ENCODE measurements at places on chromosomes 12 and 14.

DNA sequence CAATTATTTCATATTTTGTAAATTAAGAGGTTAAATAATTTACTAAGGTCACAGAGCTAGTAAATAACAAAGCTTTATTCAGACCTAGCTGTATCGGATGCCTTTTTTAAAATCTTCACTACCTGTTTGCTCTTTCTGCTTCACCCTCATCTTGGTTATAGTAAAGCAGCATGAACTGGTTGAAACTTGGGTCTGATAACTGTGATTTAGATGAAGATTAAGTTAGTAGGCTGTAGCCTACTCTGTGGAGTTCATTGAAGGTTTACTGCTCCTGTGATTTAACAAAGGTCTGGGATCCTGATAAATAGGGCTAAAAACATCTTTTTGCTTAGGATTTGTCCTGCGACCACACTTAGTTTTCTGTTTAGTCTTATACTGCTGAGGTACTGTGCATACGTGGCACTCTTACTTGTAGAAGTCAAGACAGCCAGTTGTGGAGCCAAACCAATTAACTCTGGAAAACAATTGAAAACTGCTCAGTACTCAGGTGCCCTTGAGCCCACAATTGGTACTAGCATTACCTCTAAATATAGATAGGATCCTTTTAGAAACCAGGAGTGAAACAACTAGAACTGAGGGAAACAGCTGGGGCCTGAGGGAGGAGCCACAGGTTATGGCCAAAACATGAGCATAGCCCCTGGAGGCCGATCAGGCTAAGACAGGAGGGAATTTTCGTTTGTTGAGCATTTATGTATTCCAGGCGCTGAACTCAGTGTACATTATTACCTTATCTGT, 2.3 kb downstream of the SPATS2 start:
- peak; percentile 35 for DNase-seq

- no peak for DNase-seq
These were observed 28.8 kb upstream of the HIGD1C start for GRCh38 chr12:50923361-50924130.

DNA sequence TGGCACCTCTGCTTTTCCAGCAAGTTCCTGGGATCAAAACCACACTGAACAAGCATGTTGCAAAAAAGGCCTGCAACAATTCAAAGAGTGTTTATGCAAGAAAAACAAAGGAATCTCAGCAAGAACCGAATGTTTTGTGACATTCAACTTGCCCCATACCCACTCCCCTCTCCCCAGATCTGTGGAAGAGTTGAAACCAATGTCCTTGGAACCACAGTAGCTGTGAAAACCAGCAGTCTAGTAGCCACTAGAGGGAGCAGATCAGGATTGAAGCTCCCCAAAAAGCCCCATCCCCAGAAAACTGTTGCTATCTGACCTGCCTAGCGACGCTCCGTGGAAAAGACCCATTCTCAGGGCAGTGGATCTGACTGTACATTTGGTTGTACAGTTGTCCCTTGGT, 27.1 kb downstream of the PRKAB1 start:
- no peak for DNase-seq

DNA sequence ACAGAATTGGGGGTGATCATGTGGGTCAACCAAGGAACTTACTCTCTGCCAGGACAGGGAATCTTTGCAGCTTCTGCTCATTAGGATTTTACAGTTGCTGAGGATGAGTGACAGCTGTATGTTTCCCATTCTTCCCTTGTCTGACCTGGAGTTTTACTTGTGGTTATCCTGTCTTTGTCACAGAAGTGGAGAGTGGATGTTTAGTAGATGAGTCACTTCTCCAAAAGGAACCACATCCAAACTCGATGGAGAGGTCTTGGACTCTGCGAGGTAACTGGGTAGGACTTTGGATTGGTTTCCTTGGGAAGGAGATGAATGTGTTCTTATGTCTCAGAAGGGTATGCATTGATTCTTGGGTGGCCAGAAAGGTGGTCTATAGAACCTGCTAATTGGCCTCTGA, 53.8 kb upstream of the USP44 start:
- peak; percentile 61 for DNase-seq

- DNase-seq, result no peak
These were observed 79.8 kb downstream of the TTC9 start for GRCh38 chr14:70721542-70721941.

GRCh38 chr14:41718477-41719166, 111.9 kb downstream of the LRFN5 start:
- DNase-seq, result no peak

- peak; percentile 47 for DNase-seq
These were observed 751.0 kb upstream of the TMEM132C start for GRCh38 chr12:127515941-127516340.

GRCh38 chr12:101564912-101565311, 29.9 kb upstream of the MYBPC1 start:
- DNase-seq, result no peak

DNA sequence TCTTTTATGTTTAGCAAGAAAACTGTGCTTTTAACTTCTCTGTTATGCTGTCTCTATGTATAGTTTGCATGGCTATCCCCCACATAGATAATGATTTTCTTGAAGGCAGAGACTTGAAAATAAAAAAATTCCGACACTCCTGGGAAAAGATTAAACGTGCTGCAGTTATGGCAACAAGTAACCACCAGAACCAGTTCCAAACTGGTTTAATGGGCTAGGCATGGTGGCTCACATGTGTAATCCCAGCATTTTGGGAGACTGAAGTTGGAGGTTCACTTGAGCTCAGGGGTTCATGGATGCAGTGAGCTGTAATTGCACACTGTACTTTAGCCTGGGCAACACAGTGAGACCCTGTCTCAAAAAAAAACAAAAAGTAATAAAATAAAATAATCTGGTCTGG, 15.1 kb upstream of the CAPRIN2 start:
- DNase-seq, result no peak

DNA sequence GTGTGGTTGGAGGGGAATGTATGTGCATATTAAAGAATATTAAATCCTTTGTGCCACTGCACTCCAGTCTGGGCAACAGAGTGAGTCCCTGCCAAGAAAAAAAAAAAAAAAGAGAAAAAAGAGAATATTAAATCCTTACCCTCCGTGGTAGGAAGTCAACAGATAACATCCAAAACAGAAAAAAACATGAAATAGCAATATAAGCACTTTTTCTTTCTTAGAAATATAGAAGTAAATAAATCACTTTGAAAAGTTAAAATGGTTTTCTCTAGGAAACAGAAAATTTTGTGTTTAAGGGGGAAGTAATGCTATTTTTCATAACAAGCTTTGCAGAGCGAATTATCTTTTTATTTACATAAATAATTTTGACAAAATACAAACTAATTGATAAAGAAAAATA, 17.6 kb downstream of the SOS2 start:
- DNase-seq, result no peak

DNA sequence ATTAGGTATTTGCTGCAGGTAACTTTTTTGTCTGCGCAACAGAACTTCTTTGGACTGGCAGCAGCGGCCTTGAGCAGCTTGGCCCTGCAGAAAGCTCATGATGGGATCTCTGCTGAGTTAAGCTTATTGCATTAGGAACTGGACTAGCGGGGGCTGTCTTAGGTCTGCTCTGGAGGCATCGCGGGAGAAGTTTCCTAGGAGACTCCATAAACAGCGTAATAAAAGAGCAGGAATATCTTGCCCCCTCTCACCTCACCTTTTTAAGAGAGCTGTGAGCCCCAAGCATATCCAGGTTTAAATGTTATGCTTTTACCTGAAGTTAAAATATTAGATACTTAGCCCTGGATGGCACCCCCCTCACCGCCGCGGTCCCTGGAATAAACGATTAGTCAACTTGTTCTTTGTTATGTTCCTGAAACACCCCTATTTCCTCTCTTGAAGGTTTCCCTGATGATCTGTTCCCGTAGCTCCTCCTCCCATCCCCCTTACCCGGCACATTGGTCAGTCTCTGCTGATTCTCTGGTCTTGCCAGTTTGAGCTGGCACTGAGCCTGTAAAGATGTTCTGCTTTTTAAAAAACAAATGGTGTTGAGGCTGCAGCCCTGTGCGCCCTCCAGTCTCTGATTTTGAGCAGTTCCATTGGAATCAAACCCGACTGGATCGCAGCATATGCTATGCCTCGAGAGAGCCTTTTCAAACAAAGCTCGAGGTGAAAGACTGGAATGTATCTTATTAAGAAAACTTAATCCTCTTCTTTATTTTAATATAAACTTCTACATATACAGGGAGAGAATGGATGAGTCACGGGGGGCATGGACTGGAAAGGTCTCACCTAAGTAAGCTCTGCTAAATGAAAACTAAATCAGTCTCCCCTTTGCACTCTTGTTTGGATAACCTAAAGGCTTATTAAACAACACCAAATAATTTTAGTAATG, 1.9 kb downstream of the MLXIP start:
- peak; percentile 56 for DNase-seq

DNA sequence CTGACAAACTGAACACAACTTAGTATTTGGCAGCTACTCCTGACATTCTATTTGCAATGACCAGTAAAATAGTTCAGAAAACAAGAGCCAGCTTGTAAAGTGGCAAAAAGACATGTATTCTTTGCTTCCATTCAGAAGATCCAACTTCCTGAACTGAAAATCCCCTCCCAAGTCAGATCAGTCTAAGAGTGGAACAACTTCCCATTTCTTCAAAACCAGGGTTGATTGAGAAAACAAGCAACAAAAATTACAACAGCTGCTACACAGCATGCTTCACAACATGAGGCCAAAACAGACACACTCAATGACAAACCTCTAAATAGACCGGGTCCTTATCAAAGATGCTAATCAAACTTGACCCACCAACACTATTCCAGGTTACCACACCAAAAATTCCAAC, 40.3 kb downstream of the CIT start:
- DNase-seq, result no peak

DNA sequence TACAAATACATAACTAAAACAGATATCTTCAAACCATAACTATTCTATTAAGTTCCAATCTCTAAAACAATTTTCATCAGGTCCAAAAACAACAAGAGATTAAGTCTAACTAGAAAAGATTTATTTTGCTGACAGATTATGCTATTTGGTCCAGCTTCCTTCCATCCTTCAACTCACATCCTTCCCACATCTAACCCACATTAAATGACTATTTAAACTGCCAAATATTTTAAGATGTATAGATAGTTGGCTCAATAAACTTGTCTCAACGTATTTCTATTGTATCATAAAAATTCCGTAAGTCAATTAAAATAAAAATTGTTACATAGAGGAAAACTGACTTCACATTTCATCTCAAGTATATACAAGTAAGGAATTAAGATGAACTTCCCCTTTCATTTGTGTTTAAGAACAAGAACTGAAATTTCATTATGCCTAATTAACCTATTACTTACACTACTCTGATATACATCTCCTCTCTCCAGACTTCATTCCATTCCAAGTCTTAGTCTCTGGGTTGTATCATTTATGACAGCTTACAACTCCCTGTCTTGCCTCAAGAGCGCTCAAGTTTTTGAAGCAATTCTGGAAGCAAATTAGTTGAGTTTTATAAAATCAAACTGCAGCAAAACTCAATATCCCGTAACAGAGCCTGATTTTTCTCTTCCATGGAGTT, 25.4 kb downstream of the PAWR start:
- DNase-seq, result no peak
